ENCODE measurements at places on chromosomes 7 and 10. TPM values are rescaled to one million over a fixed set of nuclear protein-coding genes. Genes with fewer than 3 reads are reported as not detected.

The C10orf105 gene
- total RNA-seq, result not detected

The CNPY1 gene
- total RNA-seq, result not detected

The DRGX gene
- not detected for total RNA-seq

The SFTPD gene
- total RNA-seq, result not detected

The KAZALD1 gene
- total RNA-seq, result 21.2 TPM

The ITGB8 gene
- total RNA-seq, result 19.4 TPM

The TSPAN12 gene
- 6.1 TPM for total RNA-seq

The PIK3AP1 gene
- total RNA-seq, result 1.7 TPM

The LDB1 gene
- 38.5 TPM for total RNA-seq

The RBP4 gene
- 0.57 TPM for total RNA-seq

DNA sequence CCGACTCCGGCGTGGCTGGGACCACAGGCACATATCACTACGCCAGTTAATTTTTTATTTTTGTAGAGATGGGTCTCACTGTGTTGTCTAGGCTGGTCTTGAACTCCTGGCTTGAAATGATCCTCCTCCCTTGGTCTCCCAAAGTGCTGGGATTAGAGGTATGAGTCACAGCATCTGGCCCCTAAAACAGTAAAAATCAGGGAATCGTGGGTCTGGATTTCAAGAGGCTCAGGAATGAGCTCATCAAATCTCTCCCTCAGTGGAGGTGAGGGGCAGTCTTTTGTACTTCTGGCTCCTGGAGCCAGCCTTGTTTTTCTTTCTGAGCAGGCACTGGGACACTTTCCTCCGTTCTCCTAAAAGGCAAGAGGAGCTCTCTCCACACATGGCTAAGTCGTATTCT is 32.1 kb upstream of the RHEB start:
- H3K27me3 ChIP-seq, result no peaks in the 10 kb centered on the region
- H3K36me3 ChIP-seq, result no peaks in the 10 kb centered on the region
- H3K4me1 ChIP-seq, result peaks cover 32% of the 10 kb centered on the region
- no peak for DNase-seq

DNA sequence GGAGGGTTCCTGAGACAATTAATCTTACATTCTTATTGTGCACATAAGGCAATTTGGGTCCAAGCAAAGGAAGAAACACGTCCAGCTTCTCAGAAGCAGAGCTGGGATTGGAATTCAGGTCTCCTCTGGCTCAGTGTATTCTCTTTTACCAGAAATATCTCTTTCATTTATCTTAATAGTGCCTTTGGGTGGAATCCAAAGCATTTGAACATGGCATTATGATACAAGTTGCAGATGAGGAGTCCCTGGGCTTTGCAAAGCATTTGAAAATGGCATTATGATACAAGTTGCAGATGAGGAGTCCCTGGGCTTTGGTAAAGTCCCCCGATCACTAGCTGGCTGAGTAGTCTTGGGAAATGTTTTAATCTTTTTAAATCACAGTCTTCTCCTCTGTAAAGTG is 30.0 kb upstream of the PTN start:
- DNase-seq, result no peak
- H3K36me3 ChIP-seq, result no peaks in the 10 kb centered on the region
- no peak overlapping the region for H3K27ac ChIP-seq
- no peaks in the 10 kb centered on the region for H3K4me1 ChIP-seq
- H3K27me3 ChIP-seq, result no peaks in the 10 kb centered on the region
- no peak overlapping the region for H3K4me3 ChIP-seq

GRCh38 chr7:142030848-142031247 is 35.2 kb downstream of the MGAM start:
- H3K4me3 ChIP-seq, result no peak overlapping the region
- DNase-seq, result no peak
- H3K27me3 ChIP-seq, result no peaks in the 10 kb centered on the region
- no peaks in the 10 kb centered on the region for H3K36me3 ChIP-seq
- peaks cover 10% of the 10 kb centered on the region for H3K4me1 ChIP-seq

GRCh38 chr7:4006687-4007086 is 675.4 kb upstream of the FOXK1 start:
- no peaks in the 10 kb centered on the region for H3K36me3 ChIP-seq
- H3K4me3 ChIP-seq, result no peak overlapping the region
- H3K27ac ChIP-seq, result no peak overlapping the region
- H3K27me3 ChIP-seq, result peaks cover 100% of the 10 kb centered on the region
- no peak for DNase-seq

- H3K36me3 ChIP-seq, result no peaks in the 10 kb centered on the region
- H3K27me3 ChIP-seq, result no peaks in the 10 kb centered on the region
- DNase-seq, result no peak
- H3K27ac ChIP-seq, result no peak overlapping the region
- H3K4me1 ChIP-seq, result no peaks in the 10 kb centered on the region
These were observed 124.1 kb upstream of the LAMB4 start for GRCh38 chr7:108254259-108254658.

- DNase-seq, result no peak
- H3K27me3 ChIP-seq, result no peaks in the 10 kb centered on the region
- no peak overlapping the region for H3K4me3 ChIP-seq
These were observed 23.2 kb downstream of the NDUFB2 start for GRCh38 chr7:140719721-140720120.

DNA sequence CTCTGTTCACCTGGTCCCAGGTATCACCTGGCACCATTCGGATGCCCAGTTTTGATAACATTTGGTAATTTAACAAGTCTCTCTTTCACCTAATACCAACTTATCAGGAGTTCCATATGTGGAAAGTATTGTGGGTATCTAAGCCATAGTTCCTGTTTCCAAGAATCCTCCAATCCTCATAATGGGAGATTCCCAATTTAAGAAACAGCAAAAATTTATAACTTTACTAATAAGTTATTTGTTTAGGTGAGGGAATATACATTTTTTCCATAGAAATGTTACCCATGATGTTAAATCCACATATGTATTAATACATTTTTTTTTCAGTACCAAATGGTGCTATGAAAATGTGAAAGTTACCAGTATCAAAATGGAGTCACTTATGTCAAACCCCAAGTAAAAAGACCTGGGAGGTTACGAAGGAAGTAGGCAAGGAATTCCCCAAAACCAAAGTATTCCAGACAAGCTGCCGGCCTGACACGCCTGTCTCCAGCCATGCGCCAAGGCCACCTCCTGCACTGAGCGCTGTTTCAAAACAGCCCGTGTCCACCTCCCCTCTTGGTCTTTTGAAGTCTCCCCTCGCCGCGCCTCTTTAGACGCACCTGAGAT is 44.8 kb downstream of the PRKCQ start:
- no peak overlapping the region for H3K4me3 ChIP-seq
- H3K4me1 ChIP-seq, result no peaks in the 10 kb centered on the region
- no peak overlapping the region for H3K27ac ChIP-seq
- no peak for DNase-seq

DNA sequence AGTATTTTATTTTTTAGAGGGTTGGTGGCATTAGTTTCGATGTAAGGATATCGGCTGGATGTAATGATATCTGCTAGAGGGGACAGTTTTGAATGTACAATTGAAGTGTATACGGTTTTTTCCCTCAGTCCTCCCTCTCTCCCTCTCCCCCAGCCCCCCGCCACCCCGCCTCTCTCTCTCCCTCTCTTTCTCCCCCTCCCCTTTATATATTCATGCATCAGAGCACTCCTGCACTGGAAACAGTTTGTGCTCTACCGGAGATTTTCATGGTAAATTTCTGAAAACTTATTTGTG is 1.6 kb downstream of the GLCCI1 start:
- no peaks in the 10 kb centered on the region for H3K36me3 ChIP-seq
- H3K27ac ChIP-seq, result peak overlapping the region; percentile 55
- no peak for DNase-seq
- no peaks in the 10 kb centered on the region for H3K27me3 ChIP-seq
- peaks cover 41% of the 10 kb centered on the region for H3K4me1 ChIP-seq

DNA sequence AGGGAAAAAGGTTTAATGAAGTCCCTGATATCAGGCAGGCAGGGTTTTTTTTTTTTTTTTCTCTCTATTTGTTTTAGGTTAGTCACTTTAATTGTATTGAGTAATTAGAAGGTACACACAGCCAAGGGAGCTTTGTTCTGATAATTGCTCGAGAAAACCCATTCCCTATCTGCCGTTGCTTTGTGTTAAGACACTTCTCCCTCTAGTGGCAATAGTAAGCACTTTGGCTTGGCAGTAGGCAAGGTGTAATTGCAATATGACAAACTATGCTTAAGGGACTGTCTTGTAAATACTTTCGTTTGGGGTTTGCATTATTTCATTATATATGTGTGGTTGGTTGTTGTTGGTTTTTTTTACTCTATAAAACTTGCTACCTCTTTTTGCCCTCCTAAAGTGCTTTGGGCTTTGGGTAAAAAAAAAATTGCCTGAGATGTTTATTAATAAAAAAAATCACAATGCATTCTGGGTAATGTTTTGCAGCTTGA is 113.4 kb downstream of the BTRC start:
- H3K4me3 ChIP-seq, result no peak overlapping the region
- H3K27ac ChIP-seq, result no peak overlapping the region
- H3K27me3 ChIP-seq, result no peaks in the 10 kb centered on the region
- H3K36me3 ChIP-seq, result no peaks in the 10 kb centered on the region

DNA sequence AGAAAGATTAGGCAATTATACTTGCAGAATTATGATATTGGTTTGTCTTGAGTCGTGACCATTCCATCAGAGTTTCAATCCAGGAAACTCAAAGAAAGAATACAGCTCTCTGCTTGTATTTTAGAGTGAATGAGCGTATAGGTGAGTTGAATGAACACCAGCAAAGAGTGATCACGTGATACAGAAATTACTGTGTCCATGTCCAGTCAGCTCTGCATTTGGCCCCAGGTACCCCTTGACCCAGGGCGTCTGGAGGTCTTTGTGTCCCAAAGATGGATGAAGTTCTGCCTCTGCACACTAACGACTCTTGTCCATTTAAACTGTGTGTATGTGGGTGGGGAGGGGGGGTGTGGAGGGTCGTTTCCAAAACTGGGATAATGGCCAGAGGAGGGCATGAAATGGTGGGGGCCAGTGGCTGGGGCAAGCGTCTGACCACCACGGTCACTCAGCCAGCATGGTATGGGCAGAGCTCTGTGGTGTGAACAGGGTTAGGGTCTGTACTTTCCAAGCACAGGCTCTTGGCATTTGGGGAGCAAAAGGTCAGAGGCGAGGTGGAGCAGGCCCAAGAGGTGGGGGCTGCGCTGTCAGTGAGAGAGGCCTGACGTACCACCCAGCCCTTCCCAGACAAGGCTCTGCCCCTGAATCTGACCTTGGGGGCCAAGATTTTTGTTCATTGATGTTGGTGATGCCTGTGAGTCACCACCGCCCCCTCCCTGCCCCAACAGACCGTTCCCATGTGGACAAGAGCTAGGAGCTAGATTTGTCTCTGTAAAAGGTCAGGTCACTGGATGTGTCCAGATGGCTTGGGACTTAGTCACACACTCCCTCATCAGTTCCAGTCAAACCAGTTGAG is 1.4 kb downstream of the PTPRE start:
- peak; percentile 96 for DNase-seq
- H3K4me3 ChIP-seq, result peak overlapping the region; percentile 67
- H3K27me3 ChIP-seq, result no peaks in the 10 kb centered on the region
- peaks cover 35% of the 10 kb centered on the region for H3K4me1 ChIP-seq
- H3K27ac ChIP-seq, result peak overlapping the region; percentile 68
- no peaks in the 10 kb centered on the region for H3K36me3 ChIP-seq

DNA sequence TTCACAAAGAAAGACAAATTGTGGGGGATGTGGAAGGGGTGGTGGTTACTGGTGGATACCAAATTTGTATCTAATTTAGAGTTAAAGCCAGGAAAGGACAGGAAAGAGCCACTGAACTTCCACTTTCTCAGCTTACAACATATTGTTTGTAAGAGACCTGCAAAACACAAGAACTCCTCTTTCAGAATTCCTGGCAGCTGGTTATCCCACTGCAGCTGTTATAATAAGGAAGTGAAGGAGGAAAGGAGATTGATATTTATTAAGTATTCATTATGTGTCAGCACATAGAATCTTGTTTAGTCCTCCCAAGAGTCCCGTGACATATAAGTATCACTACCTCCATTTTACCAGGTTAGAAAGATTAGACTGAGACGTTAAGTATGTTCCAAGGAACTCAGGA is 481.7 kb downstream of the PHTF2 start:
- no peaks in the 10 kb centered on the region for H3K27me3 ChIP-seq
- H3K4me3 ChIP-seq, result no peak overlapping the region
- no peaks in the 10 kb centered on the region for H3K36me3 ChIP-seq

DNA sequence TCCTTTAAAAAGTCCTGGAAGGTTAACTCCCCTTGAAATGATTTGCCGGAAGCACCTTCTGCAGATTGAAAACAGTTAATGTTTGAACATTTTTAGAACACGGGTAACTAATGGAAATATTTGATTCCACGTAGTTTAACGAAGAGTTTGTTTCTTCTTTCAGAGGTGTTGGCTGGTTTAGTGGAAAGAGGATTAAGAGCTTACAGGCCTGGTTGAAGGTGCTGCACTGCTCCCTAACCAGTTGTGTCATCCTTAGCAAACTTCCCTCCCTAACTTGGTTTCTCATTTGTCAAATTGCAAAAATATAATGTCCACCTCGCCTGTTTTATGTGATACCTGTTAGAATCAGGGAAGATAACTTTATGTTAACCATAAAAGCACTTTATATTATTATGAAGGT is 243.0 kb upstream of the FZD8 start:
- peaks cover 39% of the 10 kb centered on the region for H3K27me3 ChIP-seq
- no peak overlapping the region for H3K27ac ChIP-seq
- DNase-seq, result no peak
- no peaks in the 10 kb centered on the region for H3K36me3 ChIP-seq
- H3K4me3 ChIP-seq, result no peak overlapping the region

DNA sequence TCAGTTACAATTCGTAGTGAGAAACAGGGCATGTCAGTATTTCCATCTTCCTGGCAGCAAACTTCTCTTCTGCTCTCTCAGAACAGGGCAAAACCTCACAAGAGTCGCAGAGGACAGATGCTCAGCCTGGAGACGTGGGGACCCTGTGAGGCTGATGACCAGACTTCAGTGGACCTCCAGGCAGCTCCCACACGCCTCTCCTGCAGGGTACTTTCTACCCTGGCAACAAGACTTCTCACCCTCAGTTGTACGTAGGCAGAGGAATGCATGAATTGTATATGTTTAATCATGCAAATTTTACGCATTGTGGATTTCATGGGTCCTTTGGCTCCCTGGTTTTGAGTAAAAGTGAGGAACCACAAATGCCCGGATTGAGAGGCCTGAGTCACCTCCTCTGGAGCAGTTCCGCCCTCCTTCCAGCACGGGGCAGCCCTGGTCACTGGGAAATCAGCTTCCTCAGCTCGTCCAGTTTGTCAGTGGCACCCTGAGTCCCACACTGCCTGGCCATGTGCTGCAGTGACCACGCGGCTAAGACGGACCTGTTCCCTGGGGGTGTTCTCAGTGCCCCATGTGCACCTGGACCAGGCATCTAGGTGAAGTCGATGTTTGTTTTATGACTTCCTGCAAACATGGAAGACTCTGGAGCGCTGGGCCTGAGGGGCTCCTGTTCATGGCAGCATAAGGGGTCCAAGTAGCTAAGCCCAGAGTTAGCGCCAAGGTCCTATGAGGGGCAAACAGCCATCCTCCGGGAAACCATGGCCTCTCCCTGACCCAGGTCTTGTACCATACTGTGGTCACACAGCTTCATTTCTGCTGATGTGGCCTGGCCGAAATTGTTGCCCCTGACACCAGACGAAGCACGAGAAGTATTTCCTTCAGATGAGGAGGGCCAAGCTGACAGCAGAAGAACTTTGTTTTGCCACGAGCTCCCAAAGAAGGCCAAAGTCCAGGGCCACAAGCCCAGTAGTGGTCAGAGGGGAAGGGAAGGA is 165.1 kb downstream of the TNS3 start:
- H3K4me3 ChIP-seq, result no peak overlapping the region
- H3K27ac ChIP-seq, result no peak overlapping the region
- peaks cover 84% of the 10 kb centered on the region for H3K36me3 ChIP-seq
- DNase-seq, result no peak
- H3K27me3 ChIP-seq, result no peaks in the 10 kb centered on the region
- H3K4me1 ChIP-seq, result no peaks in the 10 kb centered on the region
